HT-29 (cell line): ENCODE measurements at places on chromosomes 2 and 18.
A peak's percentile ranks its signal among the peaks of the same experiment; 100 is the strongest.

DNA sequence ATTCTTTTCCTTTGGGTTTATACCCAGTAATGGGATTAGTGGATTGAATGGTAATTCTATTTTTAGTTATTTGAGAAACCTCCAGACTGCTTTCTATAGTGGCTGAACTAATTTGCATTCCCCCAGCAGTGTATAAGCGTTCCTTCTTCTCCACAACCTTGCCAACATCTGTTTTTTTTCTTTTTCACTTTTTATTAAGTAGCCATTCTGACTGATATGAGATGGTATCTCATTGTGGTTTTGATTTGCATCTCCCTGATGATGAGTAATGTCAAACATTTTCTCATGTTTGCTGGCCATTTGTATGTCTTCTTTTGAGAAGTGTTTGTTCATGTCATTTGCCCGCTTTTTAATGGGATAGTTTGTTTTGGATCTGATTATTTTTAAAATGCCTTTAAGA is 64.1 kb upstream of the MEIS1 start:
- peak; percentile 12 for DNase-seq

- no peak for DNase-seq
Measured at GRCh38 chr2:97739893-97740245, 26.5 kb downstream of the ZAP70 start.

DNA sequence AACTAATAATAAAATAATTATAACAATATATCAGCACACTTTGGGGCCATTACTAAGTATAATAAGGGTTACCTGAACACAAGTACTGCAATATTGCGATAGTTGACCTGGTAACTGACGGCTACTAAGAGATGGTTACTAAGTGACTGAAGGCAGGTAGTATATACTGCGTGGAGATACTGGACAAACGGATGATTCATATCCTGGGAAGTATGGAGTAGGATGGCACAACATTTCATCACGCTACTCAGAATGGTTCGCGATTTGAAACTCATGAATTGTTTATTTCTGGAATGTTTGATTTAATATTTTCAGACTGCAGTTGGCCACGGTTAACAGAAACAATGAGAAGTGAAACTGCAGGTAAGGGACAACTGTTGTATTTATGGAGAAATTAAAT is 39.5 kb upstream of the FLACC1 start:
- no peak for DNase-seq

- DNase-seq, result peak; percentile 22
Measured at GRCh38 chr2:149129433-149129832, 90.9 kb downstream of the LYPD6B start.

DNA sequence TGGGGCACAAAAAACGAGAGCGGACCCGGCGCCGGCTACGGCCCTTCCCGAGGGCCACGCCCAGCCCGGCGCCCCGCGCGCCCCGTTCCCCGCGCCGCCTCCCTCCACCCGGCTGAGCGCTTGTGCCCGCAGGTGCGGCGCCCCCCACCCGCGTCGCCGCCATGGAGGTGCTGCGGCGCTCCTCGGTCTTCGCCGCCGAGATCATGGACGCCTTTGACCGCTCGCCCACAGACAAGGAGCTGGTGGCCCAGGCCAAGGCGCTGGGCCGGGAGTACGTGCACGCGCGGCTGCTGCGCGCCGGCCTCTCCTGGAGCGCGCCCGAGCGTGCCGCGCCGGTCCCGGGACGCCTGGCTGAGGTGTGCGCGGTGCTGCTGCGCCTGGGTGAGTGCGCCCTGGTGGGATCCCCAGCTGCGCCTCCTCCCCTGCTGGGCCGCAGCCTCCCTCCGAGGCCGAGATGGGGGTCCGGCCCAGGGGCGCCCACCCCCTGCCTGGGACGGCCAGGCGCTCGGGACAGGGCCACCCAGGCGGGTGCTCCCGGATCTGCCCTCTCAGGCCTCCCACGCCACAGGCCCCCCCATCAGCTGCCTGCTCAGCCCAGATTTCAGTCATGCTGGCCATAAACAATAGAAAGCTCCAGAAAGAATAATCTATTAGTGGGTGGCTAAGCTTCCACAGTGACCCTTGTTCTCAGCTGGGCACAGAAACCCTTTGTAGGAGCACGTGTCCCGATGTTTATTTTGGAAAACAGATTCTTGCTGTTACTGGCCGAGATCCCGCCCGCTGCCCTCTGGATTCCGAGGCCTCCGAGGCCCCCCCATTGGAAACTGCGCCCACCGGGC is 997 bp downstream of the BOK start:
- peak; percentile 65 for DNase-seq

GRCh38 chr2:42878581-42878980 is 86.2 kb upstream of the HAAO start:
- no peak for DNase-seq

- no peak for DNase-seq
Measured at GRCh38 chr18:21163647-21164547, 52.3 kb upstream of the ROCK1 start.

GRCh38 chr2:74066491-74067203 is 81.1 kb downstream of the BOLA3 start:
- peak; percentile 7 for DNase-seq

DNA sequence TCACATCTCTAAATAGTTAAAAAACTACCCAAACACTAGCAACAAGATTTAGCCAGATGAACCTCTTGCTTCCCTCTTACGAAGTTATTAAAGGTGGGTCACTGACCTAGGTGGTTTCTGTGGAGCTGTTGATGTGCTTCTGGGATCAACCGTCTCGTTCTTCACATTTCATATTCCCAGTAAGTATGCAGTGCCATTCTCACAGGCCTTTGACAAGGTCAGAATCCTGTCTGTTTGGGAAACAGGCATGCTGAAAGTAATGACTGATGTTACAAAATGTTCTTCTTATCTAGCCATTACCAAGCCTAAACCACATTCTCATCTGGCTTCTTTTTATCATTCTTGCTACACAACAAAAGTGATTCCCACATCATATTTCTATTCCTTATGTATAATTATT is 70.3 kb downstream of the WDR7 start:
- no peak for DNase-seq

DNA sequence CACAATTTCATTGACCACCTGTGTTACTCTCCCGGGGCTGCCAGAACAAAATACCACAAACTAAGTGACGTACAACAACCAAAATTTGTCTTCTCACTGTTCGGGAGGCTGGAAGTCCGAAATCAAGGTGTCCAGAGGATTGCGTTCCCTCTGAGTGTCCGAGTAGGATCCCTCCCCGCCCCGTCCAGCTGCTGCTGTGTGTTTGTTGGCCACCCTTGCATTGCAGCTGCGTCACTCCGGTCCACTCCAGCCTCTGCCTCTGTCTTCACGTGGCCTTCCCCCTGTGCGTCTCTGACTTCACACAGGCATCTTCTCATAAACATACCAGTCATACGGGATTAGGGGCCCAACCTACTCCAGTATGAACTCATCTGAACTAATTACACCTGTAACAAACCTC is 251.8 kb upstream of the SMIM21 start:
- no peak for DNase-seq

DNA sequence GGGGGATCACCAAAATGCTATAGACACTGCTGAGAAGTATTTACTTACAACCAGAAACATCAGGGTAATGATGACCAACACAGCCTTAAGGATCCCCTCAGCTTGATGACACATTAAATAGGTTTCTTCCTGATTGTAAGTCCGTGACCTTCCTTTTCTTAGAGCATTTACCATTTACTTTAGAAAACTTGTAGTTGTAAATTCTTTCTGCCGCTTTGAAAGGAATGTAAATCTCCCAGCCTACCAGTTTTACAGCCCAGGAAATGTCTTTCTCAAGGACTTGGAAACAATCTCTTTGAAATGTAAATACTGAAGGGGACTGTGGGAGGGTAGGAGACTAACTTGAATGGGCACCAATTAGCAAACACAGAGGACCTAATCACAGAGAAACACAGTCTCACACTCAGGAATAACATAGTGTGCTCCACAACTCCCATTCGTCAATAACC is 278.6 kb downstream of the DSC3 start:
- no peak for DNase-seq
